Activated CD4-positive, alpha-beta T cell treated with anti-CD3 and anti-CD28 coated beads, Interleukin-2, amount 10 ng/mL, durations not matched to agents 24 days and 14 days (primary cell): ENCODE measurements at places on chromosomes 6 and 20.
A peak's percentile ranks its signal among the peaks of the same experiment; 100 is the strongest.

GRCh38 chr20:38305541-38305940 is 1.6 kb downstream of the BPI start:
- H3K27ac ChIP-seq, result no peak overlapping the region
- no peaks in the 10 kb centered on the region for H3K36me3 ChIP-seq
- H3K4me1 ChIP-seq, result peaks cover 12% of the 10 kb centered on the region
- H3K27me3 ChIP-seq, result peaks cover 38% of the 10 kb centered on the region
- H3K4me3 ChIP-seq, result no peak overlapping the region

- H3K36me3 ChIP-seq, result peaks cover 72% of the 10 kb centered on the region
- no peaks in the 10 kb centered on the region for H3K27me3 ChIP-seq
- H3K4me3 ChIP-seq, result no peak overlapping the region
- DNase-seq, result peak; percentile 40
- no peak overlapping the region for H3K27ac ChIP-seq
These were observed 17.2 kb downstream of the MCM9 start for GRCh38 chr6:118917546-118918328.

DNA sequence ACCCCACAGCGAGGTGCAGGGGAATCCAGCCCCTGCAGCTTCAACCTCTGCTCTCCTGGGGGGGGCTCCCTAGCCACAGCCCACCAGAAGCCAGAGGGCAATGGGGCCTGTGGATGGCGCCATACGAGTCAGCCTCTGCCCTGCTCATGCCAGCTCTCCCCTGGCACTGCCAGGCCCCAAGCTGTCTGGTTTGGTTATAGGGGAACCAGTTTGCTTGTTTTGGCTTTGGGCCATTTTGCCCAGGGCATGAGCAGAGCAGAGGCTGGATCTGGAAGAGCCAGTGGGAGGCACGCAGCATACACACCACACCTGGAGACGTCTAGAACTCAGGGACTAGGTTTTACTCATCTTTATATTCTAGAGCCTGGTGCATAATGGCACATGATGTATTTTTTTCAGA is 66.7 kb upstream of the SLC22A16 start:
- no peak overlapping the region for H3K27ac ChIP-seq
- peaks cover 15% of the 10 kb centered on the region for H3K27me3 ChIP-seq
- peaks cover 2% of the 10 kb centered on the region for H3K36me3 ChIP-seq
- no peak overlapping the region for H3K4me3 ChIP-seq
- peaks cover 13% of the 10 kb centered on the region for H3K4me1 ChIP-seq
- DNase-seq, result no peak

DNA sequence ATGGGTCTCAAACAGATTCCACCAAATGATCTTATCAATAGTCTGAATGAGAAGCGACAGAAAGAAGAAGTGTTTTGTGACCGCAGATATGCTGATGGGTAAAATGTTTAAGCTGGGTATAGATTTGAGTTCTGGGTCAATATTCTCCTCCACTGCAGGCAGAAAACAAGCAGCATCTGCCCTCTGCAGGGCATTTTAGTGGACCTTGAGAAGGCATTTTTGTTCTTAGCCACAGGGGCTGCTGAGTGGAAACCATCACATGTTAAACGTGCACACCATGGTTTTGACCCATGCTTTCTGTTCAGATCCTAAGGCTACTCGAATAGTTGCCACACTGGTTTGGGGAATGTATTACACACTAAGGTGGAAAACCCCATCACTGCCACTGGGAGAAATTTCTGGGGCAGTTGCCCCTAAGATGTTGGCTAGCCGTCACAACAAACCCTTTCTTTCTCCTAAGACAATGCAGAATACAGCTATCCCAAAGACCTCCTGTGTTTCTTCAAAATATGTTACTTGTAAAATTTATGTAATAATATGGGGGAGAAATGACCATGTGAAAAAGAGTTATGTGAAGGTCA is 5.5 kb downstream of the POU3F2 start:
- no peak overlapping the region for H3K27ac ChIP-seq
- H3K4me1 ChIP-seq, result peaks cover 11% of the 10 kb centered on the region
- no peak overlapping the region for H3K4me3 ChIP-seq

DNA sequence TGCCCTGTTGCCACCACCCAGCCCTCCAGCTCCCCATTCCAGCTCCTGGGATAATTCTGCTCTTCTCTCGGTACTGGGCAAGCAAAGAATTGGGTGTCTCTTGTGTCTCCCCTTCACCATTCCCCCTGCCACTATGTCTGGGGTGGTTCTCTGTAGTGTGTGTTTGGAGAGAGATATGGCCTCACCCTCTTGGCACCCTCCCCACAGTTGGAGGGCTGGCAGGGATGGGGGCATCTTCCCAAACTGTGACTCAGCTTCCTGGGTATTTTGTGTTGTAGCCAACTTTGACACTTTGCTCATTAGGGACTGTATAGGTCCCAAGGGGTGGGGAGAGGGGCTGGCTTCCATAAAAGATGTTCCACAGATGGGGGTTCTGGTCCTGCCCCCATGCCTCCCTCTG is 1.7 kb downstream of the TNXB start:
- H3K36me3 ChIP-seq, result peaks cover 3% of the 10 kb centered on the region
- DNase-seq, result no peak
- no peak overlapping the region for H3K4me3 ChIP-seq
- H3K27me3 ChIP-seq, result peaks cover 20% of the 10 kb centered on the region
- no peak overlapping the region for H3K27ac ChIP-seq

- H3K27me3 ChIP-seq, result no peaks in the 10 kb centered on the region
- DNase-seq, result no peak
- no peaks in the 10 kb centered on the region for H3K4me1 ChIP-seq
These were observed 12.3 kb upstream of the VSTM2L start for GRCh38 chr20:37890643-37891042.

GRCh38 chr6:1600063-1600763 is 9.5 kb upstream of the FOXC1 start:
- no peak overlapping the region for H3K27ac ChIP-seq
- no peak overlapping the region for H3K4me3 ChIP-seq
- H3K27me3 ChIP-seq, result peaks cover 69% of the 10 kb centered on the region
- no peak for DNase-seq

GRCh38 chr20:61982191-61982950 is 83.3 kb downstream of the TAF4 start:
- H3K36me3 ChIP-seq, result peaks cover 51% of the 10 kb centered on the region
- no peaks in the 10 kb centered on the region for H3K27me3 ChIP-seq
- no peak for DNase-seq
- H3K4me3 ChIP-seq, result no peak overlapping the region

GRCh38 chr6:153231048-153231646 is 100.1 kb upstream of the RGS17 start:
- H3K4me3 ChIP-seq, result no peak overlapping the region
- no peaks in the 10 kb centered on the region for H3K36me3 ChIP-seq
- H3K27me3 ChIP-seq, result no peaks in the 10 kb centered on the region
- no peak overlapping the region for H3K27ac ChIP-seq
- H3K4me1 ChIP-seq, result no peaks in the 10 kb centered on the region

DNA sequence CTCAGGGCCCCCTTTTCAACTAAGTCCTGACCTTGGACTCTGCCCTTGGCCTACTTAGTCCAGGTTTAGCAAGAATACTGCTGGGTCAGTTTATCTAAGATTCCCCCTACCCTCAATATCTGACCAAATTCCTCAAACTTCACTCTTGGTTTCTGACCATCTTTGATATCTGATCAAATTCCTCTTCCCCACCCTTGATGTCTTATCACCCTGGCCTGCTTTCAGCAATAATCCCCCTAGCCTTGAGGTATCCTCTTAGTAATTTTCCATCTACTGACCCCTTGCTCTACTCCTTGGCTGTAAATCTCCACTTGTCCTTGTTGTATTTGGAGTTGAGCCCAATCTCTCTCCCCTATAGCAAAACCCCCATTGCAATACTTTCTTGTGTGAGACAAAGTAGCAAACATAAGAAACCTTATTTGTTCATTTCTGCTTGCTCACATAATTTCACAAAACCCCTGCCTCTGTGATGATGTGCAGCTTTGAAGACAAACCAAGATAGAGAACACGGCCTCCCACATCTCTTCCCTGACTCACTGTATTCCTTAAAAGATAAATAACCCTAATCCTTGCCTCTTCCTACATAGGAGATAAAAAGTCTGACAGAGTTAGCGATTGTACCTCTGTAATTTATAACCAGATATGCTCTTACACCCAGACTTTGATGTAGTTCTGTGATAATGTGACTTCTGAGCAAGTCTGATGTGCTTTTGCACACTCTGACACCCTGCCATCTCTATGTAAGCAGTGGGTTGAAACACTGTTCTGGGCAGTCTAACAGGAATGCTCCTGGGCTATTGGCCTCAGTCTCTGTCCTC is 13.8 kb upstream of the IYD start:
- no peak overlapping the region for H3K27ac ChIP-seq

GRCh38 chr6:19535351-19535750 is 301.8 kb upstream of the ID4 start:
- H3K4me1 ChIP-seq, result no peaks in the 10 kb centered on the region
- no peak for DNase-seq
- H3K27ac ChIP-seq, result no peak overlapping the region
- no peaks in the 10 kb centered on the region for H3K27me3 ChIP-seq
- H3K4me3 ChIP-seq, result no peak overlapping the region
- no peaks in the 10 kb centered on the region for H3K36me3 ChIP-seq

DNA sequence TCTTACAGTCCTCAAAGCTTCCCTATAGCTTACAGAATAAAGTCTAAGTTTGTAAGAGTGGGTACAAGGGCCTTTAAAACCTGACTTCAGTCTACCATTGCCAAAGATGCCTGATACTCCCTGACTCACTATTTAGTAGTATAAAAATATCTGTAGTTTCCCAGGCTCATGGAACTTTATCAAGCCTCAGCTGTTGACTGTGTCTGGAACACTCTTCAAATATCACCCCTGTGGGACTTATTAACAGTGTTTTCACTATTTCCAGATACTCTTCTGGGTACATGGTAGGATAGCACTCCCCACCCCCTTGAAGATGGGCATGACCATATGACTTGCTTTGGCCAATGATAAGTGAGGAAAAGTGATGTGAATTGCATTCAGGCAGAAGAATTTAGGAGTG is 105.3 kb upstream of the TENT5A start:
- no peak overlapping the region for H3K27ac ChIP-seq
- H3K4me1 ChIP-seq, result no peaks in the 10 kb centered on the region
- H3K36me3 ChIP-seq, result no peaks in the 10 kb centered on the region
- no peak overlapping the region for H3K4me3 ChIP-seq
- H3K27me3 ChIP-seq, result no peaks in the 10 kb centered on the region

GRCh38 chr20:59300333-59301081 is at the start of gene EDN3:
TSS of gene EDN3 (plus strand) at chr20:59300611. CDS start at chr20:59300813, 202 bp downstream.
- H3K27me3 ChIP-seq, result peaks cover 59% of the 10 kb centered on the region
- peaks cover 2% of the 10 kb centered on the region for H3K4me1 ChIP-seq
- no peak for DNase-seq

GRCh38 chr6:2733736-2734480 is 16.8 kb downstream of the MYLK4 start:
- no peak for DNase-seq
- no peak overlapping the region for H3K27ac ChIP-seq
- H3K27me3 ChIP-seq, result peaks cover 16% of the 10 kb centered on the region
- H3K4me3 ChIP-seq, result no peak overlapping the region
- peaks cover 4% of the 10 kb centered on the region for H3K4me1 ChIP-seq

DNA sequence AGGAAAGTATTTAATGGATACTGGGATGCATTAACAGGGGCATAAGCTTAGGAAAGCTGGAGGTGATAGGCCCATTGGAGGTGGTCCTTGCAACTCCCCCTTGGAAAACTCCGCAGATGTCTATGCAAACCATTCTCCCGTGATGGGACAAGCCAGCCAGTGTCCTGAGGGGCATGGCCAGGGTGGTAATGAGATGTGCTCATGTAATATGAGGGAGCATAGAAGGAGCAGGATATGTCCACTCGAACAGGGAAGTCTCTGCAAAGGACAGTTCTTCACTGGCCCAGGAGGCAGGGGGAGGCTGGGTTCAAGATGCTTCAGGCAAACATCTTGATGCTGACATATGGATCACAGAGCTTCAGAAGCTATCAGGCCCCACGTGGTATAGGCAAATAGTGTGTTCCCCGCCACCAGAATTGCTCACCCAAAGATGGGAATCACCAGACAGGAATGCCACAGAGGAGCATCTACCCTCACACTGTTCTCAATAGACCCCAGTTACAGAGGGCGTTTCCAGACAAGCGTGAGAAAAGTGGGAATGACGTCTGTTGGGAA is 201.6 kb upstream of the CDH4 start:
- H3K4me1 ChIP-seq, result no peaks in the 10 kb centered on the region
- H3K27ac ChIP-seq, result no peak overlapping the region
- DNase-seq, result no peak
- no peaks in the 10 kb centered on the region for H3K36me3 ChIP-seq

DNA sequence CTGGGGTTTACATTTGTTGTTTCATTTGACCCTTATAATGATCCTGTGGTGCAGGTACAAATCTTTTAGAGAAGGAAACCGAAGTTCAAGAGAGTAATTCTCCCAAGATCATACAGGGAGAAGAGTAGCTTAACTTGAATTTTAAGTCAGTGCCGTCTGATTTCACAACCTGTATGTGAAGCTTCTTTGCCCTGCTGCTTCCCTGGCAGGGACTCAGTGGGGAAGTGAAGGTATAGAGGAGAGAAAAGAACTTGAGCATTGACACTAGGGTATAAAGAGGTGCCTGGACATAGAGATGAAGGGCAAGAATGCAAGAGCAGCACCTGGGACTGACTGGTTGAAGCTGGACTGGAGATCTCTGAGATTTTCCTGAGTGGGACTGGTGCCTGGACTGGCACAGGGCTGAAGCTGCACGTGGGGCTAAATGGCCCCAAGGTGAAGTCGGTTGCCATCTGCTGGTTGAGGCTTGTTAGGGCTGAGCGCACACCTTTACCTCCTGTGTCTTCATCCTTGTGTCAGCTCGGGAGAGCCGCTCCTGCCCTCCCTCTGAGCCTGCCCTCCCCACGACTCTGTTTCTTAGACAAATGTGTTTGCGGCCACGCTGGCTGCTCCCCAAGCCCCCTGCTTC is 41.8 kb downstream of the FARS2 start:
- peak; percentile 85 for DNase-seq
- H3K36me3 ChIP-seq, result no peaks in the 10 kb centered on the region
- H3K27ac ChIP-seq, result no peak overlapping the region

DNA sequence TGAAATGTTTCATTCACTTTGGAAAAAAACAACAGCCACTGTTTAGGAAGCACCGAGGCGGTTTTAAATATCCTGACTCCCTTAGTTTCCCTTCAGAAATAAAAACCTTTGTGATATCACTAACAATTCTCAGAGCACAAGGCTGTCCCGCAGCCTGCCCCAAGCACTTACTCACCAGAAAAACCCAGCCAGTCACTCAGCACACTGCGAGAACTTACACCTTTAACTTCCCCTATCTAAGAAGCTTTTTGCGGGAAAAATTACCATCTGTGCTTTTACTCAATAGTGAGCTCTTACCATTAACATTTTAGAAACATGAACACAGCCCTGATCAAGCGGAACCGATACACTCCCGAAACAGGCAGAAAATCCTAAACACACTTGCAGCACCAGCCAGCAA is 9.3 kb downstream of the ZBTB46 start:
- no peak overlapping the region for H3K27ac ChIP-seq
- no peak overlapping the region for H3K4me3 ChIP-seq
- H3K36me3 ChIP-seq, result no peaks in the 10 kb centered on the region
- peaks cover 4% of the 10 kb centered on the region for H3K4me1 ChIP-seq

- H3K27ac ChIP-seq, result no peak overlapping the region
- no peaks in the 10 kb centered on the region for H3K4me1 ChIP-seq
- DNase-seq, result no peak
- no peaks in the 10 kb centered on the region for H3K36me3 ChIP-seq
These were observed 48.7 kb downstream of the RIN2 start for GRCh38 chr20:19806806-19807190.

- no peaks in the 10 kb centered on the region for H3K27me3 ChIP-seq
- DNase-seq, result no peak
- no peaks in the 10 kb centered on the region for H3K36me3 ChIP-seq
- H3K27ac ChIP-seq, result no peak overlapping the region
- H3K4me3 ChIP-seq, result no peak overlapping the region
- no peaks in the 10 kb centered on the region for H3K4me1 ChIP-seq
These were observed 217.0 kb downstream of the TBX18 start for GRCh38 chr6:84547341-84547801.

- peak; percentile 94 for DNase-seq
- H3K4me1 ChIP-seq, result peaks cover 25% of the 10 kb centered on the region
- H3K4me3 ChIP-seq, result no peak overlapping the region
- H3K27ac ChIP-seq, result peak overlapping the region; percentile 62
These were observed 29.6 kb downstream of the SRSF3 start for GRCh38 chr6:36623547-36624459.
